ENCODE measurements at places on chromosomes 7 and 10. TPM values are rescaled to one million over a fixed set of nuclear protein-coding genes. Genes with fewer than 3 reads are reported as not detected.

Gene PLXNA4
- total RNA-seq: 0.03 TPM

Gene SPAG6
- total RNA-seq: 0.21 TPM

Gene PLEKHS1
- total RNA-seq: not detected

Gene TAS2R3
- total RNA-seq: 0.24 TPM

Gene NRP1
- 0.77 TPM for total RNA-seq

Gene PTPRN2
- total RNA-seq: not detected

Gene MSS51
- total RNA-seq: 1.5 TPM

Gene ASB10
- not detected for total RNA-seq

Gene TMEM196
- not detected for total RNA-seq

Gene INTS15
- 25.4 TPM for total RNA-seq

Gene BTBD16
- total RNA-seq: not detected

Gene OR6V1
- total RNA-seq: not detected

Gene ZFAND2A
- total RNA-seq: 16.7 TPM

Gene NPSR1
- not detected for total RNA-seq

Gene CALHM3
- 0.16 TPM for total RNA-seq

Gene GSTO2
- total RNA-seq: 0.48 TPM

Gene TMEM184A
- total RNA-seq: not detected

Gene PRKAR2B
- 0.48 TPM for total RNA-seq

Measured in GM12878 (cell line).